ENCODE measurements at places on chromosomes 1 and 21. TPM values are rescaled to one million over a fixed set of nuclear protein-coding genes. Genes with fewer than 3 reads are reported as not detected.

The DRAXIN gene
- total RNA-seq = 0.72 TPM

The KCNE2 gene
- 1.7 TPM for total RNA-seq

The KCNT2 gene
- total RNA-seq = 17.9 TPM

The FAM163A gene
- 2.1 TPM for total RNA-seq

The CSF1 gene
- 19.5 TPM for total RNA-seq

The HENMT1 gene
- 12.7 TPM for total RNA-seq

The LAMC2 gene
- total RNA-seq = 0.14 TPM

The CAMSAP2 gene
- 90.0 TPM for total RNA-seq

The AQP10 gene
- not detected for total RNA-seq

All from dorsolateral prefrontal cortex (tissue), 122 donors.